ENCODE measurements at places on chromosomes 7 and 10.

DNA sequence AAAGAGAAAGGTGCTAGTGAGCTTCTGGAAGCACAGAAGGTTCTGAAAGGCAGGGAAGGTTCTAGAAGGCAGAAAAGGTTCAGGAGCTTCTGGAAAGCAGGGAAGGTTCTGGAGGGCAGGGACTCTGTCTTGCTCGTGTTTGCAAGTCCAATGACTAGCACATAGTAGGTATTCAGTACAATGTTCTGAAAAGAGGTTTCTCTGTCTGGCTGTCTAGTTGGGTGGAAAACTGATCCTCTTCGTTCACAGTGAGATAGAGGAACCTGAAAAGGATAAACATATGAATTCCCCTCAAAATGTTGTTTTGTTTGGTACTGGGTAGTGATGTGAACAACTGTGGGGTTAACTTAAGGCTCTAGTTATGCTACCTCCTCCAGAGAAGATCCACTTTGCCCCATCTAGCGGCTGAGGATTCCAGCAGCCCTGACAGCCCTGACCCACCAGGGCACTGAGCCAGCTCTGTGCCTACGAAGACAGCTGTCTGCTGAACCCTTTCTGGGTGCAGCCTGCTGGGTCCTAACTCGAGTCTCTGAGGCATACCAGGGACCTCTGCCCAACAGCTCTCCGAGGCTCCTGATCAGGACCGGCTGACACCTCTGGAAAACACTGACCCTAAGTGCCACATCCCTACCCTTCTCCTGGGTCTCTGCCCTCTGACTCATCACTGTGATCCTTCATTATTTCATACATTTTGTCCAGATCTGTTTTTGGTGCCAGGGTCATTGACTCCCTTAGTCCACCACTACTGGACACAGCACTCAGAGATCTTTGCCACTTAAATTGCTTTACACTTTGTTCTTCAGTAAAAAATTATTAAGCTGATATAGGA lies 15.4 kb downstream of the PTPRN2 start:
- DNase-seq: no peak

DNA sequence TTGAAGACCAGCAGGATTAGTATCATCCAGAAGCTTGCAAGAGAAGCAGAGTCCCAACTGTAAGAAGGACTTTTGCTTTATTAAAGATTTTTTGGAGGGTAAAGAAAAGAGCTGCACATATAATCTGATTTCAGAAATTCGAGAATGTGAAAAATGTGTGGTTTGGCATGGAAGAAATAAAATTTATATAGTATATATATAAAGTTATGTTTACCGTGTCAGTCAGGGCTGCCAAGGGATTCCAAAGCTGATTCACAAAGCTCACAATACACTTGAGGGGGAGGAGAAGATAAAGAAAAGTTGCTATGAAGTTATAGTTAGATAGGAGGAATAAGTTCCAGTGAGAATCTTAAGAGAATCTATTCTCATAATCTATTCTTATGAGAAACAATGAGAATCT lies 231.8 kb upstream of the CACNA2D1 start:
- DNase-seq: no peak

- DNase-seq: no peak
Measured at GRCh38 chr10:92641492-92641891, 48.3 kb upstream of the HHEX start.

DNA sequence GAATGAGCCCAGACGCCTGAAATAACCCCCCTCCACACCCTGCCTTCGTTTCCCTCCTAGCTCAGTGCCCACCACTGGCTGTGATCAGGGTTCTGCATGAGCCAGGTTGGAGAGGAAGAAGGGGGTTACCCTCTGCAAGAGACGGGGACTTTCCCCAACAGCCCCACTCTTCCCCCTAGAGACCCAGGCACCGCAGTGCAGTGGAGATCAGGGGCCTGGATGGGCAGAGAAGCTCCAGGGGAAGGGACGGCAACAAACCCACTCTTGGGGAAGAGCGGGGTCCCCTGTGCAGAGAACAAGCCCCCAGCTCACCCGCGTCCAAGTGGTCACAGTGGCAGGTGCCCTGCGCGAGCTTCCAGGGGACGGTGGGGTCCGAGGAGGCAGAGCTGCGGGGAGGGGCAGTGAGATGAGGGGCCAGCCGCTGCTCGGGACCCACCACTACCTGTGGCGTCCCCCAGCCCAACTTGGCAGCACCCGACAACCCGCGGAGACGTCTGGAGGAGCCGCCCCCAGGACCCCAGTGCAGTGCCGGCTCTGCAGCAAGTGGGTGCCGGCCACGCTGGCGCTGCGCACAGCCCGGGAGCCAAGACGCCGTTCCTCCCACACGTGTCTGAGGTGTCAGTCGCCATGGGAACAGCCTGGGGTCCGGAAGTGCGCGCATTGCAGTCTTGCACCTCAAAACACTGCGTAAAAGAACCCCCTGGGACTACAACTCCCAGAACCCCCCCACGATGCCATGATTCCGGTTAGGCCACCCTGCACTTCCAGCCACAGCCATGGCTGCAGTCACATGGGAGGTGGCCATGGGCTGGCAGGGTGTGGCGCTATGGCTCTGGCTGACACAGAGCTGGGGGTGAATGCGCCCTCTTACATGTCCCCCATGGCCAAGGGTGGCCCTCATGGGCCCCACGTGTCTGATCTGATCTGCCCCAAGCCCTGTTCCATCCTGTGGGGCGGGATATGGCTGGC lies 45.8 kb upstream of the WIPI2 start:
- DNase-seq: peak; percentile 58

DNA sequence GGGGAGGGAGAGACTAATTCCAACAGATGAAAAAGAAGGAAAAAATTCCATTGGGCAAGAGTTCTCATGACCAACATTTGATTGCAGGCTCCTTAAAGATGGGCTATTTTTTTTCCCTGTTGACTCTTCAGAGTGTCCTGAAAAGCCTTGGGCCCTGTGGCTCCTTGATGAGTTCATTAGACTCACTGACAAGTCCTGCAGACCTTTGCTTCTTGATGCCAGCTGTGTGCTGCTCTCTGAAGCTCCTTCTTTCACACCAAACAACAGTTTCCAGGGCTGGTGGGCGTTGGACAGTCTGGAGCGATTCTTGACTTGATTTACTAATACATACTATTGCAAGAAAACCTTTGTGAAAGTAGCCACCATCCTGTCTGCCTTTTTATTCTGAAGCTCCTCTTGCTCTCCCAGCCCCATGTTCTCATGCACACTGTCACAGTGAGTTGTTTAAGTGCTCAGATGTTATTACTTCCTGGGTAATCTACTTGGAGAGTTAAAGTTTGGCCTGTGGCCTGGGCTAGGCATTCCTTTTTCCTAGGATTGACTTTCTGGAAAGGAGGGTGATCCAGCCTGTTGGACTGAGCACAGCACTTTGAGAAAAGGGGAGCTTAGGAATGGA lies 250.3 kb downstream of the PTEN start:
- no peak for DNase-seq

GRCh38 chr10:3530346-3530745 lies 254.7 kb downstream of the KLF6 start:
- DNase-seq: no peak

GRCh38 chr7:143947111-143947510 lies 7.5 kb upstream of the OR2F1 start:
- no peak for DNase-seq

DNA sequence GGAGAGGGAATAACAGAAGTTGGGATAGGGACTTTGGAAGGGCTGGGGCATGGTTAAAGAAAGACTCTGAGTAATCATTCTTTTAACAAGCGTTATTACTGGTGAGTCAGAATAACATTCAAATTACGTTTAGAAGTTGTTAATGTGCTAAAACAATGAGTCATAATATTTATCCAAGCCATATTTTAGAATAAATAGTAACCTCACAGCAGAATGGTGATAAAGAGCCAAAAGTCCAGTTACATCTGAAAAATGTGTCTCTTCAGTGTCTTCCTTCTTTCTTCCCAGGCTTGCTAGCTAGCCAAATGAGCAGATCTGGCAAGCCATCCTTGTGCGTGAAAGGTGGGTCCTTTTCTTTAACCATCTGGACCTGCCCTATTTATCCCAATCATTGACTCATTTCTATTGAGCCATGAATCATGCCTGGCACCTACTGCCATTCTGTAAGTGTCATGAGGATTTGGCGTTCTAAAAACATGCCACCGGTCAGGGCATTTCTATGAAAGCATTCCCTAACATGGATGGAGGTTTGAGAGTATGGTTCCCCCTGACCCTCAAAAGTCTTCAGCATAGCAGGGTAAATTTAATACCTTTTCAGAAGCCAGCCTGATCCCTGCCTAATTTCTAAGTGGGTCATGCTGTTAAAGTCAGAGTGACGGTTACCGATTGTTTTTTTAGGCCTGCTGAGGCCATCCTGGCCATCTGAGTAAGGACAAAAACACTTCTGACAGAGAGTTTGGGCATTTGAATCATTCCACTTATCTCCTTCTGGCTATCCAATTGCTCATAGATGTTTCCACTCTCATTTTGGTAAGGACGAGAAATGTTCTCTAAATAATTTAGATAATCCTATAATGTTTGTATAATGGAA lies 26.9 kb downstream of the MYPN start:
- DNase-seq: no peak

GRCh38 chr7:137970253-137970975 lies 31.5 kb downstream of the CREB3L2 start:
- no peak for DNase-seq

- DNase-seq: peak; percentile 7
Measured at GRCh38 chr7:68176974-68177373, 1180.3 kb downstream of the TYW1 start.

DNA sequence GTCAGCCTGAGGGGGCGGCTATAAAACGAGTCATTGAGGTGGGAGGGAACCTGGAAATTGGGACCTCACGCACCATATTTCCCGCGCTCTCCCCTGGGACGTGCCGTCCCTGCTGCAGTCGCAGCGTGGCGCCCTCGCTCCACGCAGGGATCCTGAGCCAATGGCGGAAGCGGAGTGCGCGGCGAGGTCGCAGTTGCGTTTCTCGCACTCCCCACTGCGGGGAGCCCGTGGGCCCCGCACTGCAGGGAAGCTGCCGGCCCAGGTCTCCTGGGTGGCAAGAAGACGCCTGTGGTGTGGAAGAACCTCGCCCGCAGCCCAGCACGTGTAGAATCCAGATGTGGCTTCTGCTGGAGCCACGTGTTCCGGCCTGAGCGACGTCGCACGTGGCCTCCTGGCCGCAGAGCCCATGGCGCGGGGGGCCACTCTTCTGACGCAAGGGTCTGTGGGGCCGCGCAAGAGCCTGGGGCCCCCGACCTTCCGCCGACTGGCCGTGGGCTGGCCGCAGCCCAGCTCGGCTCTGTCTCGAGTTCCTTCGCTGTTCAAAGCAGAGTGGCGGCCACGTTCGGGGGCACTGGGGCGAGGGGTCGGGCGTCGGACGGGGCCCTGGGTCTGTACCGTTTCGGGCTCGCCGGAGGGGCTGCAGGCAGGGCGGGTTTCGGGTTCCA lies 26.4 kb downstream of the HIF1AN start:
- DNase-seq: peak; percentile 86

GRCh38 chr10:69738858-69739435 lies 62.8 kb upstream of the COL13A1 start:
- no peak for DNase-seq

- DNase-seq: no peak
Measured at GRCh38 chr10:89163265-89163995, 43.7 kb downstream of the CH25H start.

DNA sequence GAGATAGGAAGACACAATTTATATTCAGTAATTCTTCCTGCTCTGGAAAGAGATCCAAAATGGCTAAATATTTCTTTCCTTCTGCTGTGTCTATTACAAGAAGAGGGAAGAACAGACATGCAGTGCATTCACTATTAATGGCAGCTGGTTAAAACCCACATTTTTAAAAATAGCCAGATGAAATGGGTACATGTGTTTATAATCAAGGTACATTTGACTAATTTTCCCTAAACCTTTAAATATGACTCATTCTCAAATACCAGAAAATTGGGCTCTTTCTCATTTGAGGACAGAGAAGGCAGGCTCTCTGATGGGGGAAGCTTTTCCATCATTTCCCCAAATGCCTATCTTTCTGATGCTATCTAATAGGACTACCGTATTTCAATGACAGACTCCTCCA lies 215.7 kb upstream of the HABP2 start:
- DNase-seq: no peak

DNA sequence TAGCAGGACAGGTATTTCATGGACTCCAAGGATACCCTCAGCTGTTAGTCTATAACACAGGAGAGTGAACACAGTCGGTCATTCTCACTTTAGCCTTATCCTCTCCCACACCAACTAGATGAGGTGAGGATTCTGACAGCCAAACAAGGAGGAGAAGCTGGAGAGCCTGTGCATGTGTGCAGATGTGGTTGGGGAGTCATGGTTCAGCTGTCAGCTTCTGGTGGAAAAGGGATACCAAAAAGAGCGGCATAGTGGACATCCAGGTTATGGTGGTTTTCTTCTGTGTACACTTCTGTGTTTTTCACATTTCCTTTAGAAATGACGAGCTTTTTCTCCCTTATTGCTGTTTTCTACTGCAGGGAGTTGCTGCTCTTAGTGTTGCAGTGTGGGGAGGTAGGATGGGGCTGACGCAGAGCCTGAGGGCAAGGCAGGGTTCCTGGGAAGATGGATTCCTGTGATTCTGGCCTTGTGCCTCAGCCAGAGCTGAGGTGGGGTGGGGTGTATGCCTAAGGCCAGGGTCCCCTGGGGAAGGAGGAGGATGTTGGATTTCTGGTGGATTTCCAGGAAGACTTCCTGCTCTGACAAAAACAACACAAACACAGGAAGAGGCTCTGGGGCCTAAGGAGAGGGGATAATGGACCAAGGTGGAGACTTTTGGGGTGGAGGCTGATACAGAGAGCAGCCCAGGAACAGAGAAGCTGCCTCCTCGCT lies 26.6 kb downstream of the PLAU start:
- DNase-seq: no peak

DNA sequence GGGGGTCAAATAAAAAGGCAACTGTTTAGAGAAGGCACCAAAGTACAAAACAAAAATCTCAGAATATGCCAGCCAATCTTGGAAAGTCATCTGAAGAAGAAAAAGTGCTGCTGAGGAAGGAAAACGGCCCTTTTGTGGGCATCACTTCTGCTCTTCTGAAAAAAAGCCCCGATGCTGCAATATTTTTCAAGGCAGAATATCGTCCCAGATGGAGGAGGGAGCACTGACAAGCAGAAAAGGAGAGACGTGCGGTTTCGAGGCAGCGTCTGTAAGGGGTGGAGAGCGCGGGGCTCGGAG lies 959 bp upstream of the ATRNL1 start:
- DNase-seq: no peak

Measured in germinal center (tissue), 1 donor.